ENCODE measurements at places on chromosomes 12 and 14. TPM values are rescaled to one million over a fixed set of nuclear protein-coding genes. Genes with fewer than 3 reads are reported as not detected.

SLC22A17 gene
- 34.9 TPM for total RNA-seq

RPS6KL1 gene
- 4.6 TPM for total RNA-seq

BATF gene
- total RNA-seq, result not detected

SLCO1B1 gene
- total RNA-seq, result not detected

DPPA3 gene
- not detected for total RNA-seq

ARMH4 gene
- 15.8 TPM for total RNA-seq

TNFAIP2 gene
- 138 TPM for total RNA-seq

SAMD15 gene
- total RNA-seq, result 2.0 TPM

E2F7 gene
- total RNA-seq, result 10.9 TPM

FAM90A1 gene
- total RNA-seq, result 0.16 TPM

PABPN1 gene
- 58.4 TPM for total RNA-seq

HOXC4 gene
- total RNA-seq, result 2.3 TPM

PDE3A gene
- total RNA-seq, result 25.6 TPM

FOXG1 gene
- total RNA-seq, result not detected

MYF6 gene
- 0.13 TPM for total RNA-seq

NUAK1 gene
- 25.1 TPM for total RNA-seq

IRAK3 gene
- total RNA-seq, result 2.6 TPM

ADGRD1 gene
- total RNA-seq, result not detected

AHNAK2 gene
- total RNA-seq, result 129 TPM

ZFP36L1 gene
- total RNA-seq, result 276 TPM
